ENCODE measurements at places on chromosomes 2 and 18.

GRCh38 chr2:54629914-54630857 lies 93.3 kb upstream of the EML6 start:
- no peak for DNase-seq

DNA sequence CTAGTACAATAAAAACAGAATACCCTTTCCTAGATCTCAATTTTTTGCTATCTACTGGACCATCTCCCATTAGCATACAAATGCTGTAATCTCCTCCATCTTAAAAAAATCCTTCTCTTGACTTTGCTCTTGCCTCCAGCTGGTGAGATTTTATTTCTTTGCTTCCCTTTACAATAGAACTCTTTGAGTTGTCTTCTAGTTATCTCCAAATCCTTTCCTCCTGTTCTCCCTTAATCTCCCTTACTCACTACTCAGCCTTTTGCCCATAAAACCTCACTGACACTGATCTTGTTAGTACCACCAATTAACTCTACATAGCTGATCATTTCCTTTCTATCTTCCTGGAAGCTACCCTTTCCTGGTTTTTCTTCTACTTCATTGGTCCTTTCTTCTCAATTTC lies 63.5 kb upstream of the FRZB start:
- DNase-seq: no peak

DNA sequence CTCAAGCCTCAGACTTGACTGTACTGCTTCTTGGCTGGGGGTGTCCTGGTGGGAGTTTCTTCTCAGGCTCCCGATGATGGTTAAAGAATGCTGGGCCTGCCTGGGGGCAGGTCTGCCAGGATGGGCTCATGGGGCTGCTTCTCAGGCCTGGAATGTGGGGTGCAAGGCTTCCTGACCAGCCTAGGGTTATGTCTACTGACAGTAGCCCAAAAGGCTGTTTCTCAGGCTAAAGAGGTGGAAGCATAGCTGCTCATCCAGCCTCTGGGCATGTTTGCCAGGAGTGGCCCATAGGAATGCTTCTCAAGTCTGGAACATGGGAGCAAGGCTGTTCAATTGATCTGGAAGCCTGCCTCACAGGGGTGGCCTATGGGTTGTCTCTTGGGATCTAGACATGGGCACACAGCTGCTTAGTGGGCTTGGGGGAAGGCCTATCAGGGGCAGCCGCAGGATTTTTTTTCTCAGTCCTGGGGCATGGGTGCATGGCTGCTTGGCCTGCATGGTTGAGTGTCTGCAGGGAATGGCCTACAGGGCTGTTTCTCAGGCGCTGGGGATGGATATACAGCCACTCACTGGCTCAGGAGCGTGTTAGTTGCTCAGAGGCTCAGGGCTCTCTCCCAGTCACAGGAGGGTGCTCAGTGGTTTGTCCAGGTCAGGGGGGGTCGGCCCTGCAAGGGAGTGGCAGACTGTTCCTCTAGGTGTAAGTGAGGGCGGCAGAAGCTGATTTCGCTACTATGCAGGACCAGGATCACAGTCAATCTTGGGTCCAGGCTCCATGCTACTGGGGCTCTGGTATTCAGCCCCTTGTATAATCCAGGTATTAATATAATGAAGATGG lies 617.3 kb upstream of the REG3G start:
- no peak for DNase-seq

DNA sequence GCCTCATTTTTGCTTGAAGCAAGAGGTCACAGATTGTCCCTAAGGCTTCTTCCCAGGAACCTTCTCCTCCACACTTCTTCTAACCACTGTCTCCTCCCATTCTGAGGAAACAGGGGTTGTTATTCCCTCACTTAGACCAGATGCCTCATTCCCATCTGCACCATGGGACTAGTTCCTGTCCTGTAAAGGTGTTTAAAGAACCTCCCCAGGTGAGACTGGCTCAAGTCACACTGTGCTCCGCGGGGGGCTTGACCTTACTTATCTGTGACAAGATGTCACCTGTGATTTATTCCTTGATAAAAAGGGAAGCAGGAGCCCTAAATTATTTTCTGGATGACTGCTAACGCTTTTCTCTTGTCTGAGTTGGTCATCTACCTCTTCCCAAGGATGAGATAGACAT lies 8.2 kb upstream of the CDH2 start:
- DNase-seq: no peak

DNA sequence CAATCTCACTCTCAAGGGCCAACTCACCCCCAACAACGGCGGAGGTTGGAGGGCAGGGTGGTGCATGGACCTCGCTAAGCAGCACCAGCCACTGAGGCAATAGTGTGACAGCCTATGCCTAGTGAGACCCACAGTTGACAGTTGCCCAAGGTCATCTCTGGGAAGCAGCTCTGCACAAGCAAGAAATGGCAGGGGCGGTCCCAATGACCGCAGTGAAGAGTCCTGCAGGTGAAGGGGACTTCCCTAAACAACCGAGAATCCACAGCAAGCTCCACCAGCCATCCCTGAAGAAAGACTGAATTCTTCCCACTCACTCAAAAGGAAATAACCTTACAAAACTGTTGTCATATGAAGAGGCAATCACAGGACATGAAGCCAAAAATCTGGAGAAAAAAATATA lies 313.4 kb upstream of the ID2 start:
- DNase-seq: no peak

DNA sequence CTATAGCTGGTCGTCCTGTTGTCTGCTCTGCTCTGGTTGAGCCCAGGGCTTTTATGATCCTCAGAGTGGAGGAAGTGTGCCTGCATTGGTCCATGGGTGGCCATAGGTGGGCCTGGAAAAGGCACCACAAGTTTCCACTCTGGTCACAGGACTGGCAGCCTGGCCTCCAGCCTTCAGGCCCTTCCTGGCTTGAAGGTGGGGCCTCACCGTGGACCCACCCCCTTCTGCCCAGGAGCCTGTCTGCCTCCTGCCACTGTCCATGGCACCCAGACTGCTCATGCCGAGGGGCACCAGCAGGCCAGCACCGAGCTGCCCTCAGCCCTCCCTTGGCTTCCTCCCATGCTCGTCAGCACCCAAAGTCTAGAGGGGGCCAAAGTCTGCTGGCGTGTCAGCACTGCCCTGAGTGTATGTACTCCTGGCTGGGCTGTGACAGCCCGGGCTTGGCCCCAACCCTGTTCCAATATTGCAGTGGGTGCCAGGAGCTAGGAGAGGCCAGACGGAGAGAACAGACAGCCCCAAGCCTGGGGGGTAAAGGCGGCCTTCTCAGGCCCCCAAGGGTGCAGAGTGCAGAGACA lies 529.4 kb downstream of the DCC start:
- DNase-seq: no peak

- DNase-seq: no peak
Measured at GRCh38 chr2:21052044-21052443, 8.2 kb upstream of the APOB start.

DNA sequence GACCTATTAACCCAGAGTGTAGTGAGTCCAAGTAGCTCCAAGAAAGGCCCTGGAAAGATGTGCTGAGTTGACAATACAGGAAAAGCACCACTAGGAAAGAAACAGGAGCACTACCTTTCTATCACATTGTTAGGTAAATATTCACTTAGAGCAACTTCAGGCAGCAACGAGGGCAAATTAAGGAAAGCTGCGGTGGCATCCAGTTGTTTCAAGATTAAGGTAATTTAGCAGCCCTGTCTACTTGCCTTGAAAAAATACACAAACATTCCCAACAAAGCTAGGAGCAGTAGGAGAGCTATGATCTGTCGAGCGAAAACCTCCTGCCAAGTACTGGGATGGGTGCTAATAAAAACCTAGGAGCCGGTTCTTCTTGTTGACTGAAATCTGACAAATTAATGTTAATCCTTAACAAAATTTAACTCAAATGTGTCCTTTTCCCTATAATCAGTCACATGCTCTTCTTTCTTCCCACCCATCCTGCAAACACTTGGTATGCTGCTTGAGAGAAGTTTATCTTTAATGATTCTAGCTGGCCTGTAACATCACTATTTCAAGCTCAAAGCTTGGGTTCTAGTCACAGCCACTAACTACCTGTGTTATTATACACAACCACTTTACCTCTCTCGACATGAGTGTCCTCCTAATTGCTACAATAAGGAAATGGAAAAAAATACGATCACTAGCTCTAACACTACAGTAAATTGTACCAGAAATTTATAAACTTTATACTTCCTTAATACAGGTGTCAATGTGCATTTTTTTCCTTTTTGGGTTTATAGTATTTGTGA lies 2.0 kb downstream of the ACAA2 start:
- DNase-seq: no peak

- DNase-seq: no peak
Measured at GRCh38 chr2:12151716-12152115, 405.3 kb downstream of the LPIN1 start.

GRCh38 chr2:230910546-230911177 lies 14.4 kb downstream of the GPR55 start:
- DNase-seq: no peak

DNA sequence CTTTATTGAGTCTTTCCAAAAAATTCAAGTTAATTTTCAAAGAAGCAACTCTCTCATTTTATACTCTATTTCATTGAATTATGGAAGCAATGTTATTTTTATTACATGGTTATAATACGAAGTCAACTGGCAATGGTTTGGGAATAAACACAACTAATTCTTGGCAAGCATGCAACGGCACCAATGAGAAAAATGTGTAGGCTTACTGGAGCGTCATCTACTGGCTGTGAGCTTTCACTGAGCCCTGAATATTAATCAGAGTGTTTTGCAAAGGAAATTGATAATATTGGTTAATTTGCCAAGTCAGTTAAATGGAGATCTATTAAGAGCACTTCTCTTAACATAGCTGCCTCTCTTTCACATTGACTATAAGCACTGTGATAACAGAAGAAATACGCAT lies 163.9 kb downstream of the IKZF2 start:
- no peak for DNase-seq

- no peak for DNase-seq
Measured at GRCh38 chr18:63368611-63369010, 1.6 kb upstream of the KDSR start.

DNA sequence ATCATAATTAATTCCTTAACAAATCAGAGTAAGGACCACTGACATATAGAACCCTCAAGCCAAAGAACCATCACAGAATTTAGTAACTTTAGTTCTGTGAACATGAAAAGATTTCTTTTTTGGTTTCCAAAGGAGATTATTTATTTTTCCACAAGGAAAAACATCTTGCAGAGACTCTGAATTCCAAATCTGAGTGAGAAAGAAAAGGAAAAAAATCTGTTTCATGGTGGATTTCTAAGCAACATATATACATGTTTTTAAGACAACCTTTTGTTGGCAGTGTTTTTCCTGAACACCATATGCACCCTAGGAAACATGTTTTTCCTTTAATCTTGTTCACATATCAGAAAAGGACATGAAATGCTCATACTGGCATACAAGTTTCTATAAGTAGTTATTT lies 149.8 kb downstream of the AGPS start:
- DNase-seq: no peak

GRCh38 chr2:112547333-112547732 lies 5.1 kb downstream of the POLR1B start:
- DNase-seq: no peak

Data from T-helper 1 cell (primary cell).